ENCODE measurements at places on chromosomes 3 and 15. TPM values are rescaled to one million over a fixed set of nuclear protein-coding genes. Genes with fewer than 3 reads are reported as not detected.

The ZNF860 gene
- 0.59 TPM for total RNA-seq

The GOLGA6A gene
- total RNA-seq = 0.86 TPM

The SLC27A2 gene
- 4.0 TPM for total RNA-seq

The USP13 gene
- 25.5 TPM for total RNA-seq

The CYP8B1 gene
- not detected for total RNA-seq

The CHST2 gene
- 8.4 TPM for total RNA-seq

The ARL6IP5 gene
- total RNA-seq = 20.6 TPM

The STRIT1 gene
- total RNA-seq = not detected

The REC114 gene
- total RNA-seq = not detected

The TUBGCP4 gene
- total RNA-seq = 20.0 TPM

The CCDC54 gene
- not detected for total RNA-seq

The GDPGP1 gene
- 2.9 TPM for total RNA-seq

The CD276 gene
- 115 TPM for total RNA-seq

The GCSAM gene
- not detected for total RNA-seq

The SLC28A1 gene
- total RNA-seq = not detected

The B3GALNT1 gene
- 24.8 TPM for total RNA-seq

The BFSP2 gene
- total RNA-seq = not detected

The MYLK gene
- total RNA-seq = 8.2 TPM

The ZNF660 gene
- total RNA-seq = 19.9 TPM

The ANO10 gene
- total RNA-seq = 102 TPM

The SLC38A3 gene
- total RNA-seq = 1.9 TPM

Measured in endodermal cell (in vitro differentiated cells).